SW480 (cell line): ENCODE measurements at places on chromosomes 13 and 19.

- DNase-seq = no peak
Observed at GRCh38 chr19:49556412-49557398, 23.7 kb downstream of the NOSIP start.

DNA sequence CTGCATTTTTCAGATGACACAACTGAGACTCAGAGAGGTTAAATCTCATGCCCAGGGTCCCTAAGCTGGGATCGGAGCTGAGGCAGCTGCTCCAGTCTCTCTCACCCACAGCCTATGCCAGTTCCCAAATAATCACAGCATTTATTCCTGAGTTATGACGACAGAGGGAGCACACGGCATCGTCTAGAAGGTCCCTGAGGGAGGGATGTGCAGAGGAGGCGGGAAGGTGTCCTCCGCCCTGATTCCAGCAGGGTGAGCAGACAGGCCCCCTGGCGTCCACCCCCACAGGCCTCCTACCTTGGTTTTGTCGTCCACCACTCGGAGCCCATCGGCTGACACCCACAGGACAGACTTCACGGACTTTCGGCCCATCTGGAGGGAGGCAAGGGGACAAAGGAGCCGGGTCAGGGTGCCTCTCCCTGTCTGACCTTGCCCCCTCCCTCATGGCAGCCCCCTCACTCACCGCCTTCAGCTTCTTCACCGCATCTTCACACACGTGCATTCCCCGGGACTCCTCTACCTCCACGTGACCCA is 8.0 kb downstream of the NUMBL start:
- no peak for DNase-seq

DNA sequence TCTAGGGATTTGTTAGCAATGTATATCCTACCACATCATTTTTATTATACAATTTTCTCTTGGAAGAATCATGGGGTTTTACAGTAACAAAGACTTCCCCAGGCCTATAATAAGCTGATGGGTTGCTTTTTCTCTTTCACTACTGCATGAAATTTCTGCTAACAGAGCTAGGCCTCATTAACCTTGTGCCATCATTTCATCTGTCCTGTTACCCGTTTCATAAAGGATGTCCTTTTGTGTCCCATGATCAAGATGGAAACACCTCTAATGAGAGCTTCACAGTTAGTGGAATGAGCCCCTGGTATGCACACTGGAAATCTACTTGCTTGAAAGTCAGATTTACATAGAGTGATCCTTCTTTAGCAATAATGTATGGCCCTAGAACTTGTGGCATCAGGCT is 138.7 kb downstream of the RXFP2 start:
- no peak for DNase-seq

- DNase-seq = peak; percentile 27
Observed at GRCh38 chr19:52923778-52924593, 758 bp upstream of the ZNF888 start.

DNA sequence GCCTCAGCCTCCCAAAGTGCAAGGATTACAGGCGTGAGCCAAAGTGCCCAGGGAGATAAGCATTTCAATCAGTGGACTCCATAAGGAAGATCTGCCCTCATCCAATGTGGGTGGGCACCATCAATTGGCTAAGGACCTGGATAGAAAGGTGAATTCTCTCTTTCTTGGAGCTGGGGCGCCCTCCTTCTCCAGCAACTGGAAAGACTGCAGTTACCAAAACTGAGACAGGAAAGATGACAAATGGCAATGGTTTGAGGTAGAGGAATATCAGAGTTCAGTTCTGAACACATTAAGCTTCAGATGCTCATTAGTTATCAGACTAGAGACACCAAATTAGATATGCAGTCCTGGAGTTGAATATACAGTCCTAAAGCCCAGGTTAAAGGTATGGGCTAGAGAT is 10.5 kb upstream of the ELF1 start:
- DNase-seq = no peak

GRCh38 chr19:4967738-4968461 is 1.0 kb upstream of the KDM4B start:
- DNase-seq = no peak

DNA sequence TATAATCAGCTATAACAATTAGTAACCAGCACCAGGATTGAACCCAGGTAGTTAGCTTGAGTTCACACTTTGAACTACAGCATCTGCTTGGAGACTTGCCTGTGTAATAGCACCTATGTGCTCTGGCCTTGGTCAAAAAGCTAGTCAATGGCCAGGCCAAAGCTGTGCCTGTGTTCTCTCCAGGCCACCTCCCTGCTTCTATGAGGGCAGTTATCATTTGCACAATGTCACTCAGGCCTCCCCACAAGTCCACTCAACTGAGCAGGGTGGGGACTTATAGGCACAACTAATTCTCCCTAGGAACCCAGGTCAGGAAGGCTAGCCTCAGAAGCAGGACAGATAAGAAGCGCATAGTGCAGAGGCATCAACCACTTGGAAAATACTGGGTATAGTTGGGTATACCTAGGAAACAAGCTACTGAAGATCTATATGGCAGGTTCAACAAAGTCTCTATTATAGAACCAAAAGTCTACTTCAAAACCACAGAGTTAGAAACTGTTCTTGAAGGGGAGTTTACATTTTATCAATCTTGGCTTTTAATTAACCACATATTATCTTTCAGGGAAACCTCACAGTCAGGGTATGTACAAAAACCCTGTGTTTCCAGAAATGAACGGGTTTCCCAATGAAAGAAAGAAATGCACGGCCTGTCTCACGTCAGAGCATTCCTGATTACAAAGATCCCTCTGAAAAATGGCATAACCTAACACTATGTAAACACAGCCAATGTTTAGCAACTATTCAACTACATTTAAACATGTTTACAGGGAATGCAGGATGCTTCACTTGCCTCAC is 140.9 kb downstream of the ABCC4 start:
- DNase-seq = no peak

GRCh38 chr19:51023946-51024345 is 2.5 kb downstream of the KLK11 start:
- DNase-seq = no peak

DNA sequence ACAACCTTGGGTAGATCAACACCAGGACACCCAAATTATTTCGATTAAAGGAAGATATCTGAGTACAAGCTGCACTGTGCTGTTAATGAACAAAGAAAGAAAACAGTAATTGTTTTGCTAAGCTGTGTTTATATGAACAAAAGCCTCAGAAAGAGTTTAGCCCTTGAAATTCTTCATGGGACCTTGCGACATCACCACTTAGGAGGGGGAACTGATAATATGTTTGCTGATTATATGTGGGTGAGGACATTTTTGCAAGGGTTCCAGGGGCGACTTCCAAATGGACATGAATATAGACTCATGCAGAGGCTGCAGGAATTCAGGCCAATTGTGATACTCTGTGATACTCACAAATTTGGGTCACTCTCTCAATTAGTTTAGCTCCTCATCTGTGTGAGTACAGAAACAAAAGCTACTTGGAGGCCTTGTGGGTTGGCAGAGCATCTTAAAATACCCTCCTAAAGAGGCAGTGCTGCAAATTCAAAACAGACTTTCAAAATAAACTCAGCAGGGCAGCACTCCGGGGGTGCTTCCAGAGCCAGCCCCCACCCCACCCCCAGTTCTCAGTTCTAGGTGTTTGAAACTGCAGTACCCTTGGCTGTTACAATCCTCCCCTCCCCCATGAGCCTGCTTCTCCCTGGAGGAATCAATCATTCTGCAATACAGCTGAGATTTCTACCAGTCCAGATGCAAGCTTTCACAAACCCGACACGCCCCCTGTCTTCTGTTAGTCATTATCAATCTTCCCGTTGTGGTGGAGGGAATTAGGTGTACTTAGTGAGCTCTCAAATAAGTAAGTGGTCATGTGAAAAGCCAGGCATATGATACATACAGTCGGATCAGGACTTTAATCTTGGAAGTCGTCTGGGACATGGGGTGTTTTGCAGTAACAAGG is 97.0 kb upstream of the MBNL2 start:
- peak; percentile 30 for DNase-seq
